ENCODE measurements at places on chromosomes 6 and 20.
A peak's percentile ranks its signal among the peaks of the same experiment; 100 is the strongest.

- no peak for DNase-seq
Measured at GRCh38 chr6:129818251-129818650, 42.9 kb downstream of the TMEM244 start.

DNA sequence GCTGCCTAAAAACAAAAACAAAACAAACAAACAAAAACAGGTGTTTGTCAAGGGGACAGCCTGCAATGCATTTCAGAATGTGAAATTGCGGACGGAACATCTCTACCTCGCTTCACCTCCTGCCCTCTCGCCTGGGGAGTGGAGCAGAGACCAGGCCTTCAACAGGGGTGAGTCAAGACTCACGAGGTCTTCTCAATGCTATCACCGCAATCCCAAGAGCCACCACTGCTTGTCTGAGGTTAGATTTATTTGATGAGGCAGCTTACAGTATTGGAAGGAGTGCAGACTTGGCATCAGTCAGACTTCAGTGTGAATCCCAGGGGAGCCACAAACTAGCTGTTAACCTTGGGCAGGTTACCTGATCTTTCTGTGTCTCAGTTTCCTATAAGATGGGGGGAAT lies 7.7 kb downstream of the GABRR1 start:
- no peak for DNase-seq

- no peak for DNase-seq
Measured at GRCh38 chr6:7637533-7637932, 47.5 kb downstream of the SNRNP48 start.

GRCh38 chr6:130050230-130050629 lies 31.8 kb downstream of the L3MBTL3 start:
- no peak for DNase-seq

- peak; percentile 31 for DNase-seq
Measured at GRCh38 chr6:24935366-24936152, at the start of gene RIPOR2. TSS of gene RIPOR2 (minus strand) at chr6:24935960. CDS start at chr6:24935898, 62 bp downstream.

DNA sequence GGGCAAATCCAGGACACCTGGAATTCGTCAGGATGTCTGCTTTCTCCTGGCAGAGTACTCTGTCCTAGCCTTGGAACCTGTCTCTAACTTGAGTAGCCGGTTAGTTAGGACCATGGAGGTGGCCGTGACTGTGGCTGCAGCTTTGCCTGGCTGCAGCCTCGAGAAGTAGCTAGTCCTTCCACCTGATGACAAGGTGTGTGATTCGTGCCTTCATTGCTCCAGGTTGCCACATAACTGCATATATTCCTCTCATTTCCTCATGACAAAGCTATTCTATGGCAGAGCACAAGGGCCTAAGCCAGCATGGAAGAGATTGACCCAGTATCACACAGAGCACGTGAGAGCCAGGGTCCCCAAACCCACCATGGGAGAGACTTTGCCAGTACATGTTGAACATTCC lies 39.8 kb upstream of the KIF25 start:
- no peak for DNase-seq

- no peak for DNase-seq
Measured at GRCh38 chr6:154319231-154319858, 37.3 kb downstream of the IPCEF1 start.

DNA sequence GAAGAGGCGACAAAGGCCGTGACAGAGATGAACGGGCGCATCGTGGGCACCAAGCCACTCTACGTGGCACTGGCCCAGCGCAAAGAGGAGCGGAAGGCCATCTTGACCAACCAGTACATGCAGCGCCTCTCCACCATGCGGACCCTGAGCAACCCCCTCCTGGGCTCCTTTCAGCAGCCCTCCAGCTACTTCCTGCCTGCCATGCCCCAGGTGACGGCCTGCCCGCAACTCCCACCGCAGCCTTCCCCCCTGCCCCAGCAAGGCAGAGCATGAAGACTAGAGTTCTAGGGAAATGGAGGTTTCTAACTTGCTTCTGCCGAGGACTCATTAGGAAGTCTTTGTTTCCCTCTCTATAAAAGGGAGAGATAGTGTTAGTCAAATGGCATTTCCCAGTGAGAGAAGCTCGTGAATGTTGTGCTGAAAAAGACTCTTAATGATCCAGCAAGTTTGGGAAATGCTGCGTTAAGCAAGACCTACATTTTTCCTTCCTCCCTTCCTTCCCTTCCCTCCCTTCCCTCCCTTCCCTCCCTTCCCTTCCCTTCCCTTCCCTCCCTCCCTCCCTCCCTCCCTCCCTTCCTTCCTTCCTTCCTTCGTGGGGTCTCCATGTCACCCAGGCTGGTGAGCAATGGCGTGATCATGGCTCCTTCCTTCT lies 20.8 kb downstream of the PABPC1L start:
- DNase-seq, result no peak

DNA sequence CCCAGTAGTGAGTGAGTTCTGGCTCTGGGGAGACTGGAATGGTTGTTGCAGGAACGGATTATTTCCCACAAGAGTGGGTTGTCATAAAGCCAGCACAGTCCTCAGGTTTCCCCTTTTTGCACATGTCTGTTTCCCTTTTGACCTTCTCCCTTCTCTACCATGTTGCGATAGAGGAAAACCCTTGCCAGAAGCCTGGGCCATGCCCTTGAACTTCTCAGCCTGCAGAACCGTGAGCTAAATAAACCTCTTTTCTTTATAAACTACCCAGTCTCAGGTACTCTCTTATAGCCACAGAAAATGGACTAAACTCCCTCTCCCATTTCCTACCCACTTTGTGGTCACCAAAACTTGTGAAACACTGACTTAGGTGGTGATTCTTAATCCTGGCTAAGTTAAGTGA lies 7.2 kb upstream of the PPP1R16B start:
- DNase-seq, result no peak

GRCh38 chr6:55782275-55782674 lies 93.1 kb downstream of the BMP5 start:
- no peak for DNase-seq

DNA sequence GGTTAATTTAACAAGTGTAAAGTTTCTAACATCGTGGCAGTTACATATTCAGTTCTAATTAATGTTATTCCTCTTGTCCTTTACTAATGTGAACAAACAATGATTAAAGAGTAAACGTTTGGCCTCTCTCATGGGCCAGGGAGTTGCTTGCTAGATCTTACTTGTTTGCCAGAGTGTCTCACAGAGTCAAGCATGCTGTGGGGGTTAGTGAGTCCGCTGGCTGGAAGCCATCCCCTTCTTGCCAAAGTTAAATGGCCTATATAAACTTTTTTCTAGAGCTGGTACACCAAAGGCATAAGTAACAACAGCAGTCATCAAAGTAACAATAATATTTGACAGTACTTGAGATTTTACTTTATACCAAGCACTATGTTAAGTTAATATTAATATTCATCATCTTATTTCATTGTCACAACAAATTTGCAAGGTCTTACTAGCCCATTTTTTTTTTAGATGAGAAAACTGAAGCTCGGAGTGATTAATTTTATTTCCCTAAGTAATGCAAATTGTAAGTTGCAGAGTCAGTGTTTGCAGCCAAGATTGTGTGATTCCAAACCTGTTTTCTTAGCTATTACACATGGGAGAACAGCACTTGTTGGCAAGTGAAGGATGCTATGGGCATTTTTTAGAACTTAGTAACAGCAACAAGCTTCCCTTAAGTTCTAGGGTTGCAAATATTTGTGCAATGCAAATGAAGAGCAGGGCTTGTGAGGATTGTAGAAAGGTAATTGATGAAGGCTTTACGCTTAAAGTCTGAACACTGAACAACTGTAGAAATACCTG lies 224.5 kb downstream of the RFPL4B start:
- no peak for DNase-seq

DNA sequence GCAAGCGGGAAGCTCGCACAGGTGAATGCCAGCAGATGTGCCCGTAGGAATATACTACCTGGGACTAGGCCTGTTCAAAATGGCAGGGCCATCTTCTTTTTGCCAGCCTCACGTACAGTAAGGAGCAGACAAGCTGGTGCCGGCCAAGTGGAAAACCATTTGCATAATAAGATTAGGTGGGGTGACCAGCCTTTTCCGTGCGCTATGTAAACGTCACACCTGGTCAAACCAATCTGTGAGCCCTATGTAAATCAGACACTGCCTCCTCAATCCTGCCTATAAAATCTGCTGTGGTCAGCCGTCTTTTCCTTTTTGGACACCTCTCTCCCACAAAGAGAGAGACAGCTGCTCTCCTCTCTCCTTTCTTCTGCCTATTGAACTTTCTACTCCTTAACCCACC lies 60.8 kb upstream of the TMEM30A start:
- DNase-seq, result no peak

- DNase-seq, result no peak
Measured at GRCh38 chr6:26008470-26008869, 45.9 kb downstream of the TRIM38 start.

DNA sequence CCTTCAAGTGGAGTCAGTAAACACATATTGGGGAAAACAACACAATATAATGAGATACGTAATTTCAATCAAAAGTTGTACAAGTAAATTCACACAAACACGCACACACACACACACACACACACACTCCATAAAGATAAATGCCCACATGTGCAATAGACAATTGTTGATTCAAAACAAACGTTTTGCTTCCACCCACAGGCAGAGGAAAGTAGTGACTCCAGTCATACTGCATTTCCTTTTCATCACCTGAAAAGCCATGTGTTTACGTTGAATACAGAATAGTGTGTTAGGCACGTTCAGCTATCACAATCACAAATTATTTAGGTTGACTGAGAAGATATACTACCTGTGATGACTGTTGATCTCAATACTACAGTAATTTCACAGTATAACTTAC lies 443.8 kb upstream of the MANEA start:
- no peak for DNase-seq

DNA sequence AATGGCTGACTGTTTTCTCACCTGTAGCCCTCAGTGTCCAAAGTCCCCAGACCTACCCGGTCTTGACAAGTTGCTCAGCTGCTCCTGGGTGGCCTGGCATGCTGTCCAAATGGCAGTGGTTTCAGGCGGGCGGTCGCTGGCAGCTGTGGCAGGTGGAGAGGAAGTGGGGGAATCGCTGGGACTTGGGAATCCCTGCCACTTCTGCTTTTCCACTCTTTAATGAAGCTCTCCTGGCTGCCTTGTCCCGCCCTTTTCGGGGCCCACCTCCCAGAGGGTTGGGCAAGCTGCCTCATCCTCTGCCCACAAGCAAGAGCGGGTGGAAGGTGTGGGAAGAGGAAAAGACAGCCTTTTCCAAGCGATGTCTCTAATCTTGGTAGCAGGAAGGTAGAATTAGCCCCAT lies at the start of gene OCSTAMP:
TSS of gene OCSTAMP (minus strand) at position 194 of the 400 bp plus-strand sequence. CDS start at position 100, 94 bp downstream.
- DNase-seq, result no peak

DNA sequence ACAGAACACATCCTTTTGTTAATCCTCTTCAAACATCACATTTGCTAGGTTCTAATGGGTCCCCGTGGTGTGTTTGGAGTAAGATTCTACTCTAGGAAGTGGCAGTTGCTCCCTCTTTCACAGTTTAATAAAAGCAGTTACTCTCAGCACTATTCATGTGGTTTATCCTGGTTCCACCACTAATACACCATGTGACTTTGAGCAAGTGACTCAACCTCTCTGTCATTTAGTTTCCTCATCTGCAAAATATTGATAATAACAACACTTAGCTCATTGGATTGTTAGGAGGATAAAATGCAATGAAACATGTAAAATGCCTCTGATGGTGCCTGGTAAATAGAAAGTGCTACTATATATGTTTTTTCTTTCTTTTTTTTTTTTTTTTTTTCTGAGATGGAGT lies 488.0 kb upstream of the NOX3 start:
- no peak for DNase-seq

DNA sequence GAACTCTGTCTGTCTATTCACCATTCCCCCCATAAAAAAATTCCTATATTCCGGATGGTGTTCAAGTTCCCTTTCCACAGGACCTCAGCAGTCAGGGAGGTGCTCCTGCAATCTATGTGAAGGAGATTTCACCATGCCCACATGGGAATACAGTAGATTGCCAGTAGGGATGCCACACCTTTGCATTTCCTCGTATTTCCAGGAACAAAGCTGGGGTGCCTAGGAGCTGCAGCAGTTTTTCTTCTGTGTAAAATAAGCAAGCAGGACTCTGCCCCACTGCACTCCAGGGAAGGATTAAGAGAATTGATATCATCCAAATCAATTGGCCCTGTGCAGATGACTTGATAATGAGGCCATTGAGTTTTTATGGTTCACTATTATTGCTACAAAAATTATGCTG lies 7.4 kb upstream of the KIF16B start:
- no peak for DNase-seq

DNA sequence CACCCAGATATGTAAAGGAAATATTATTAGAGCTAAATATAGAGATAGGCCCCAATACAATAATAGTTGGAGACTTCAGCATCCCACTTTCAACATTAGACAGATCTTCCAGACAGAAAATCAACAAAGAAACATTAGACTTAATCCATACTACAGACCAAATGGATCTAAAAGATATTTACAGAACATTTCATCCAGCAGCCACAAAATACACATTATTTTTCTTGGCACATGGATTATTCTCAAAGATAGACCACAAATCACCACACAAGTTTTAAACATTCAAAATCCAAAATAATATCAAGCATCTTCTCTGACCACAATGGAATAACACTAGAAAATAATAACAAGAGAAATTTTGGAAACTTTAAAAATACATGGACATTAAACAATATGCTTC lies 1159.1 kb upstream of the CITED2 start:
- DNase-seq, result no peak

DNA sequence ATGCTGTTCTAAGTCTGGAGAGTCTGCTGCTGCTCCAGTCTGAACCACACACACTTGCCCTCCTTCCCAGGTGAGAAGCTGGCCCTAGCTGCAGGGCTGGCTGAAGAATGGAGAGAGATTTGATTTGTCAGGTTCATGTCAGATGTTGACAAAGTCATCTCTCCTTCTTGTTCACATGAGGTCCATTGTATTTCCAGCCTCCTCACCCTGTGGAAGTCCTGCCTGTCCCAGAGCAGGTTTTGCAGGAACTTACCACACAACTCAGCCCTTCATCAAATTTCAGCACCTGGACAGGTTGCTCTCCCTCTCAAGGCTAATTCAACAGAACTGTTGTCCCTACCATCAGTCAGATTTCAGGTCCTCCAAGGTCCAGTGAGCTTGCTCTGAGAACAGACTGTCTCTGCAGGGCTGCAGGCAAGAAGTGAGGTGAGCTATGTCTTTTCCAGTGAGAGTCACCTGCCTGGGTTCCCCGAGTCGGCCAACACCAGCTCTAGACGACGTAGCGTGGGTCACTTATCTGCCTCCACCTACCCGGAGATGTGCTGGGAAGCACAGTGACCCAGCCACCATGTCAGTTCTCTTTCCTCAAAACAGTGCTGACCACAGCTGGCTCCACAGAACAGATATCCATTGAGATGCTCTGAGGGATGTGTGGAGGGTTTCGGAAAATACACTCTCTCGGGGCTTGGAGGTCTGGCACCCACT lies 58.0 kb upstream of the CD93 start:
- DNase-seq, result no peak

DNA sequence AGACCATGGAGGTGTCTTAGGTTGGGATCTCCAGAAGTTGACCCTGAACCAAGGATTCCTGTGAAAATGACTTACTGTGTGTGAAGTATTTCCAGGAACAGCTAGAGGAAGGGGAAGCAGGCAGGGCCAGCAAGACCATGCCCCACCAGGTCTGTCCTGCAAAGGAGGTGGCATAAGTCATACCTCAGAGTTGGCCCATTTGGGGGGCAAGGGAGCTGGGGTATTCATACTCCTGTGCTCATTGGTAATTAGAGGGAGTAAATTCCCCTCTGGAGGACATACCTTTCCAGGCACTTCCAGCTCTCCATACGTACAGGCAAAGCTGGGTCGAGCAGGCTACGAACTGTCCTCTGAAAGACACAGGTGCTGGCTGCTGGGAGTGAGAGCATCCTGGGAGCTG lies 72.4 kb downstream of the STK35 start:
- no peak for DNase-seq
